ENCODE measurements at places on chromosomes 3 and 15.

DNA sequence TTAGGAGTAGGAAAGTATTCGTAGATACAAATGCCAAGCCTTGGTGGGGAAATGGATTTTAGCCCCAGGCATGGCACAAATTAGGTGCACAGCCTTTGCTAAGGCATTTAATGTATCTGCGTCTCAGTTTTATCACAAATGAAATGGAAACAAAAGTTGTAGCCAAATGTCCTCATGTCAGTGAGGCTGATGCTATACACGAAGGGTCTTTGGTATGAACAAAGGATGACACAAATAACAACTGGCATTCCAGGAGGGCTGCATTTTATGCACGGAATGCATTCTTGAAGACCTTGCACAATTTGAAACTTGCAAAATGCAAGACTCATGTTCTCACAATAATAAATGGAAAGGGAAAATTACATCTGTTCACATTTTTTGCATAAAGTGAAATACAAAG is 181.9 kb downstream of the SV2B start:
- no peak for DNase-seq

DNA sequence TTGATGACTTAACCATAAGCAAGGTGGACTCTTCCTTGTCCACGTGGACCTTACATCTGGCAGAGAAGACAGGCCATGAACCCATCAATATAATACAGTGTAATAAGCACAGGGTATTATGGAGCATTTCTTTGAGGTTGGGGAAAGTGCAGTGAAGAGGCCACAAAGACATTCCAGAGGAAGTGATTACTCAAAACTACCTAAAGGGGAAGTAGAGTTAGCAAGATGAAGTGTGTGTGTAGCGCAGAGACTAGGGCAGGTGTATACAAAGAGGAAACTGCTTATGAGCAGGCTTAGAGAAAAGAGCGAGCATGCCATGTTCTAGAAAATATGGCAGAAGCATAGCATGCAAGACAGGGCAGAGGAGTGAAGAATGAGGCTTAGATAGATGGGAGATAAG is 17.9 kb downstream of the CP start:
- no peak for DNase-seq

DNA sequence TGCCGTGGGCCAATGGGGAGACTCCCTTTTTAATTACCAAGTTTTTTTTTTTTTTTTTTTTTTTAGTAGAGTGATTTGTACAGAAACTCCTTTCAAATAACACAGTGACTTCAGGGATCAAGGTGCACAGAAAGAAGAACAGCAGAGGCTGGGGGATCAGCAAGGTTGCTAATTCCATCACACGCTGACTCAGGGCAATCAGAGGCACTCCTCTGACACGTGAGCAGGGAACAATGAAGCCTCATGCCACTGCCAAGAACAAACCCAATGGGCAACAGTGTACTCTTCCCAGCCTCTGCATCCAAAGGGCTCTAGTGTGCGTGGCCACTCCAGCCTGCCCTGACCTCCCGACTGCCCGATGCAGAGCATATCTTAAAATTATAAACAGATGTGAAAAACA is 186.7 kb upstream of the WNT5A start:
- DNase-seq: no peak

DNA sequence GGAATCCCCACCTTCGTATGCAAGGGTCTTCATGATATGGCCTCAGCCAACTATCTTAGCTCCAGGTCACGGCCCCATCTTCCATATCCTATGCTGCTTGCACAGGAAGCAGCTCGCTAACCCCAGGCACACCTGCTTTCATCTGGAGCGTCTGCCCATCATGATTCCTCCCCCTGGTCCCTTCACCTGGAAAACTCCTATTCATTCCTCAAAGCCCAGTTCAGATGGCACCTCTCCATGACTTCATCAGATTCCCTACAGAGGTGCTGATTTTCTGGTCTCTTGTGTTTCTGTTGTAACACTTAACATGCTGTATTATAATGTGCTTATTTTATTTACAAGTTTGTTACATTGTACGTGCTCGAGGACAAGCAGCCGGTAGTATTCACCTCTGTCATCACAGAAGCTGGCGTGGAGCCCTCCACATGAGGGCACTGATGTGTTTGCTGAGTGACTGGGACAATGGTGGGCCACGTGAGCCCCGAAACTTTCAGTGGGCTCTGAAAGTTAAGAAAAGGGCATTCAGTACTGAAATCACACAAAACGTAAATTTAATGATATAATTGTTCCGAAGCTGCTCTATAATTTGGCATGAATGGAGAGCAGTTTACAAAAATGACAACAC is 16.2 kb downstream of the MUC20 start:
- no peak for DNase-seq

DNA sequence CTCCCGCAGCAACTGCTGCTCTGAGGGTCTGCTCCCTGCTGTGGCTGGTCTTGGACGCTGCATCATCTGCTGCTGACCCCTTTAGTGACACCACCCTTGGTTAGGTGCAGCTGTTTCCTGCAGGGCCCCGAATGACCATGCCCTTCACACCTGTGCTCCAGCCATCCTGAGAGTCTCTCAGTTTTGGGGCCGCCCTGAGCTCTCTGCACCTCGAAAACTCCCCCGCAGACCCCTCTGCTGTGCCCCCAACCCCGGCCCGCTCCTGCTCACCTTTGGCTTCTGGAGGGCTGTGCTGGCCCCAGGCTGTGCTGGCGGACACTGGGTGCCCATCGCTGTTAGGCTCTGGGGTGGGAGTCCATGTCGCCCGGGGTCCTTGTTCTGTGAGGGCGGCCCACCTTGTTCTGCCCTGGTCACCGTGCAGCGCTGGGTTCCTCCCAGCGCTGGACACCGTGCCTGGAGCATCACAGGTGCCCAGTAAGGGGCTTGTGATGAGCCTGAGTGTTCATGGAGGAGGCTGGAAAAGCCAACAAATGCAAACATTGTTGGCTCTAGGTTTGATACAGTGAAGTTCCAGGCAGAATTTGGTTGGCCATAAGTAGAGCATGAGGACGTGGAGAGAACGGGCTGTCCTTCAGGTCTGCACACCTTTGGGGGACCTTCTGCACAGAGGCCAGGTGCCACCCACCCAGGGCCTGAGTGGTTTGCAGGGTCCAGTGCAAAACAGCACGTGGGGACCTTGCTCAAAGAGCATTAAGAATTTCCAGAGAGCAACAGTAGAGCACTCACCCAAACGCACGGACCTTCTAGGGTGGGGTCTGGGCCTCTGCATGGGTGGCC is 12.3 kb downstream of the ABTB1 start:
- DNase-seq: no peak

All from stimulated activated CD4-positive, alpha-beta T cell treated with anti-CD3 and anti-CD28 coated beads, Interleukin-2, amount 100 ng/mL, for 24 hours (primary cell).